ENCODE measurements at places on chromosomes 3 and 15.

GRCh38 chr3:156483002-156483401 lies 71.9 kb downstream of the SSR3 start:
- DNase-seq: no peak

DNA sequence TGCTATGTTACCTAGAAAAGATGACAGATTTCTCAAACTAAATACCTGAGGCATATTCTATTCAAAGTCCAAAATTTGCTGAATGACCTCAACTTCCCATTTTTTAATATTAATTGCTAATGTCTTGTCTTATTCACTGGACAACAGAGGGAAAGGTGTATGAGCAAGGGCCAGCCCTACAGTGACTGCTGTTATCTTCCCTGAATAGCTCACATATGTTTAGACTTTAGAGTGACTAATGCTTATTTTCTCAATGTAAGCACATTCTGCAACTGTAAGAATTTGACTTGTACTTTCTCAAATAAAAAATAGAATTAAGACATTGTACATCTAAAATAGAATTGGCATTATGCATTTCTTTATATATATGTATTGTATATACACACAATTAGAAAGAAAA lies 26.5 kb upstream of the AADACL2 start:
- DNase-seq: no peak

- no peak for DNase-seq
These were observed 302.0 kb downstream of the CHST2 start for GRCh38 chr3:143421556-143421955.

GRCh38 chr15:86624261-86625036 lies 544.8 kb downstream of the AGBL1 start:
- DNase-seq: peak; percentile 82

DNA sequence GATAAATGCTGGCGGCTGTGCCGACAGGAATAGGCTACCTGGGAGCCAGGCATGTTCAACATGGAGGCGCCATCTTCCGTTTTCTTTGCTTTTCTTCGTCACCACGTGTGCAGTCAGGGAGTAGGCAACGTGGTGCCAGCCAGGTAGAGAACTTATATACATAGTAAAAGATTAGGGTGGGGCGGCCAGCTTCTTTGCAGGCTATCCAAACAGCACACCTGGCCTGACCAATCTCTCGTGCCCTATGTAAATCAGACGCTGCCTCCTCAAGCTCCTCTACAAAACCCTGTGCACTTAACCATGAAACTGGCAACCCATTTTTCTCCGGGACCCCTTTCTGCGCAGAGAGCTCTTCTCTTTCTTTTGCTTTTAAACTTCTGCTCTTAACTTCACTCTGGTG lies 28.6 kb upstream of the OR5K4 start:
- DNase-seq: no peak
